Activated CD4-positive, CD25-positive, alpha-beta regulatory T cell treated with anti-CD3 and anti-CD28 coated beads, Interleukin-2, amount 50 U/mL, for 72 hours (primary cell): ENCODE measurements at places on chromosomes 13 and 19.

DNA sequence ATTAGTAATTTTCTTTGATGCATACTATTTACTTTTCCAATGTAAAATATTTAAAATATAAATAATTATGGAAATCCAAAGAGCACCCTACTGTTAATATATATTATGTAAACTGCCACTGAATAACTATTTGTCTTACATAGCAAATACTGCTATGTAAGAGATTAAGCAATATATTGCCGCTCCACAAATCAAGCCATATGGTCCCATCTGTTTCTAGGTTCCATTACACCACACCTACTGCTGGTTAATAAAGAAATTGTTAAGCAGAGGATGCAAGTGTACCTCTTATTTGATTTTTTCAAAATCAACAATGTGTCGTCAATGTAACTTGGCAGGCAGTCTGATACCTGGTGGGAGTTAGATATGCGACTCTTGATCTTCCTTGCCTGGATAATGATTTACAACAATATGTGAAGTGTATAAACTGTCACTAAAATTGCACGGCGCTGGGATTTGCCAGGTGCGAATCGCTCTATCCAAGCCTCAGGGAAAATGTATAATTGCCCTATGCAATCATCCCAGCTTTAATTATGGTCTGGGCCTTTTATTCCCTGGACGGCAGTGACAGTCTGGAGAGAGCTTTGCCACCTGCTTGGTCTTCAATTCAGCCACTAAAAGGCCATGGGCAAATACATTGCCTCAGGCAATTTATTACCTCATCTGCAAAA, 16.0 kb downstream of the SMAD9 start:
- DNase-seq = no peak

GRCh38 chr13:113143466-113144254, 14.8 kb upstream of the PROZ start:
- DNase-seq = no peak

- DNase-seq = no peak
These were observed 217.5 kb downstream of the ABCC4 start for GRCh38 chr13:95083758-95084157.

DNA sequence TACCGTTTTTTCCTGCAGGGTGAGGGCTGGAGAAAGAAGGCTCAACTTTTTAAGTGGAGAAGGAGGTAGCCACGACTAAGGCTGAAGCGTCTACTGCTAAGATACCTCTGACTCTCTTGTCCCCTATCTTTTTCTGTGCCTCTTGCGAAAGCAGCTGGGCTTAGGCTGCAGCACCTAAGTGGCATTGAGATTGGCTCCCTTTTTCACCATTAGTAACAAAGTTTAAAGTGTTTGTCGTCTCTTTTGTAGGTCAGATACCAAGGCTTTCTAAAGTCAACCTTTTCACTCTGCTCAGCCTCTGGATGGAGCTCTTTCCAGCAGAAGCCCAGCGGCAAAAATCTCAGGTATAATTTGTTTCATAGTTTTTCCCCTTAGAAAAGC, 887 bp downstream of the CDADC1 start:
- DNase-seq = no peak

- no peak for DNase-seq
These were observed 2.0 kb downstream of the NACC1 start for GRCh38 chr19:13120031-13120430.

- DNase-seq = no peak
These were observed 194.7 kb downstream of the B3GLCT start for GRCh38 chr13:31394506-31394905.

- no peak for DNase-seq
These were observed at the start of gene ELAVL3 for GRCh38 chr19:11480715-11481533. Gene ELAVL3, minus strand, starts transcription at chr19:11481046. Its CDS starts 438 bp downstream, at chr19:11480608.

DNA sequence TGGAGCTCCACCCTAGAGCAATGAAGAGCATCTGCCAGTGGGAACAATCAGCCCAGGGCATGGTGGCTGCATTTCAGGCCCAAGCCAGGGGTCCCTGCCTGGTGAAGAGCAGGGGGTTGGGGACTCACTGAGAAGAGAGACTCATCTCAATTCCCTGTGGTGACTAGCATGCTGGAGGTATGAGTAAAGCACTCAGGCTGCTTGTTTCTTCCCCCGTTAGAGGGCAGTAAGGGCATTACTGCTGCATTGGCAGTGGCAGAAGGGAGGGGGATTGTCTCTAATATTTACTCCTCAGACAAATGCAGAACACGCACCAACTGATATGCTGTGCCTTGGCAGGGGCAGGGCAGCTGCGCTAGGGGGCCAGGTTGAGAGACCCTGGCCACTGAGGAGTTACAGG, 329.1 kb downstream of the SLITRK5 start:
- no peak for DNase-seq

GRCh38 chr19:9323557-9323918, 441 bp upstream of the ZNF559 start:
- DNase-seq = peak; percentile 57

GRCh38 chr13:48535766-48536165, 2.9 kb upstream of the RCBTB2 start:
- no peak for DNase-seq

- DNase-seq = no peak
These were observed 310.6 kb downstream of the DCT start for GRCh38 chr13:94168783-94169453.

DNA sequence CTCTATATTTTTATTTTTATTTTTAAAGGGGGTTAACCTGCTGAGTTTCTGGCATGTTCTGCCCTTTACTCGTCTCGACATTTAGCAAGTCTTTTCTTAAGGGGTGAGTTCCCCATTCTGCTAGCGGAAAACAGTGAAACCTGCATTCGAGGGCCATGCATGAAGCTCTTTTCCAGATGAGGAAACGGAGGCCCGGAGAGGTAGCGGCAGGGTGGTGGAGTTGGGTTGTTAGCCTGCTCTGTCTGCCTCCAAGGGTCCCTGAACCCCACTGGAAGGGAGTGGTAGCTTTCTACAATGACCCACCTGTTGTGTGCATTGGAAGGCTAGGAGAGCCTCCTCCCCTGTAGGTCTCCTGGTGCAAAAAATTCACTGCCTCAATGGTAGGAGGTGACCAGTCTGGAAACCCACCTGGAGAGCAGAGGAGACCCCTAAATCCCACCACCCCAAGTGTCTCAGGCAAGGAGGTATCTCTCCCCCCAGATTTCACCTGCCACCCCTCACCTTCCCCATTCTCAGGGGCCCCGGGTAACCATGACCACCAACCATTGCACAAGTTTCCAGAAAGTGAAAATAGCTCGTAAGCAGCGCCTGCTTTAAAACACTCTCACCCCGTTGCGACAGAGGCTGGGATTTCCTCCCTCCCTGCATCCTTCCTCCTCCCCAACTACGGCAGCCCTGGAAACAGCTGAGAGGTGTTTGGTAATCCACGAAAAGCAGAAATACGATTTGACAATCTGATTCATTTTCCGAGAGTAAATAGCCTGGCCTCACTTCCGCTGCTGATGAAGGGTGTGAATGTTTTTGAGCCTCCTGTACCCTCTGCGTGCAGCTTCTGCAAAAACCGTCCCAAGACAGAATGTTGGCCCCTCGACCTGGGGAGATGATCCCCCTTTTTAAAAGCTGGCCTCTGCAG, 3.5 kb downstream of the KLF2 start:
- peak; percentile 38 for DNase-seq

- DNase-seq = no peak
These were observed 71.0 kb downstream of the SIPA1L3 start for GRCh38 chr19:37977992-37978391.

DNA sequence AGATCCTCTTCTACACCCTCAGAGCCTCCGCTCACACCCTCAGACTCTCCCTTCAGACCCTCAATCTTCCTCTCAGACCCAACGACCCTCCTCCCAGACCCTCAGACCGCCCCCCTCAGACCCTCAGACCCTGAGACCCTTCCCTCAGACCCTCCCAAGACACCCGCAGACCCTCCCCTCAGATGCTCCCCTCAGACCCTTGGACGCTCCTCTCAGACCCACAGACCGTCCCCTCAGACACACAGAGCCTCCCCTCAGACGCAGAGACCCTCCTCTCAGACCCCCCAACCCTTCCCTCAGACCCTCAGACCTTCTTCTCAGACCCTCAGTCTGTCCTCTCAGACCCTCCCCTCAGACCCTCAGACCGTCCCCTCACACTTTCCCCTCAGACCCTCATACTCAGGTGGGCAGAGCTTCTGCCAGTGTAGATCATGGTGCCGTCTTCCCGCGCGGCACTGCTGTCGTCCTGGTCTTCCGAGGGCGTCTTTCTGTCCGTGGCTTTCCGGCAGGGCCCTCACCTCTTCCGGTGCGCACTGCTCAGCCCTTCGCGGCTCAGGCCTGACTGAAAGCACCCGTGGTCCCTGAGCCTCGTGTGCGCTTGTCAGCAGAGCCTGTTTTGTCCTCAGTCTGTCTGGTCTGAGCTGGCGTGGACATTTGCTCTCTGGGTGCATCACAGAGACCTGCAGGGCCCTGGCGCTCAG, 18.9 kb upstream of the TFDP1 start:
- no peak for DNase-seq

DNA sequence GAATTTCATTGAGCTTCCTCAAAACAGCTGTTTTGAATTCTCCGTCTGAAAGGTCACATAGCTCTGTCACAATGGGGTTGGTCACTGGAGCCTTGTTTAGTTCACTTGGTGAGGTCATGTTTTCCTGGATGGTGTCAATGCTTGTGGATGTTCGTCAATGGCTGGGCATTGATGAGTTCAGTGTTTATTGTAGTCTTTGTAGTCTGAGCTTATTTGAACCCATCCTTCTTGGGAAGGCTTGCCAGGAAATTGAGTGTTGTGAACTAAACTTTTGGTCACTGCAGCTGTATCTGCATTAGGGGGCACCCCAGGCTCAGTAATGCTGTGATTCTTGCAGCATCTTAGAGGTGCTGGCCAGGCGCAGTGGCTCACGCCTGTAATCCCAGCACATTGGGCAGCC, 22.0 kb downstream of the BLOC1S3 start:
- DNase-seq = no peak

DNA sequence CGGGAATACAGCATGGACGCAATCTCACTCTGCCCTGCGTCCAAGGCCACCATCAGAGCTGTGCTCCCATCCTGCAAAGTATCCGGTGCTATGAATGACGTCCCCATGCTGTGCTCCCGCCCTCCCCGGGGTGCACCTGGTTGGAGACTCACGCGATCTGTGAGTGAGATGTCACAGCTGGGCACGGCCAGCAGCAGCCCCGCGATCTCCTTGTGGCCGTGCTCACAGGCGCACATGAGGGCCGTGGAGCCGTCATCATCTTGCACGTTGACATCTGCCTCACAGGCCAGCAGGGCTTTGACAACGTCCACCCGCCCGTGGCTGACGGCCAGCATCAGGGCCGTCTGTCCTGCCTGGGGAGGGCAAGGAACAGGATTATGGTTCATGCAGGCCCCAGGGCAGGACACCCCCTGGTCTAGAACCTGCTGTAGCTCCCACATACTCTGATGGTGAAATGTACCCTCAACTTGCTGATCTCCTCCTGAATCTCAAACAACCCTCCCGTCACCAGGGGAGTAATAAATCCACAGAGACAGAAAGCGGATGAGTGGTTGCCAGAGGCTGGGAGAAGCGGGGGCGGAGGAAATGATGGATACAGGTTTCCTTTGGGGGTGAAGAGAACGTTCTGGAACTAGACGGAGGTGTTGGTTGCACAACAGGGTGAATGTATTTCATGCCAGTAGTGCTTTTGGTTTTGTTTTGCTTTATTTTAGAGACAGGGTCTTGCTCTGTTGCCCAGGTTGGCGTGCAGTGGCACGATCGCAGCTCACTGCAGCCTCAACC, 14.5 kb upstream of the SPC24 start:
- no peak for DNase-seq

DNA sequence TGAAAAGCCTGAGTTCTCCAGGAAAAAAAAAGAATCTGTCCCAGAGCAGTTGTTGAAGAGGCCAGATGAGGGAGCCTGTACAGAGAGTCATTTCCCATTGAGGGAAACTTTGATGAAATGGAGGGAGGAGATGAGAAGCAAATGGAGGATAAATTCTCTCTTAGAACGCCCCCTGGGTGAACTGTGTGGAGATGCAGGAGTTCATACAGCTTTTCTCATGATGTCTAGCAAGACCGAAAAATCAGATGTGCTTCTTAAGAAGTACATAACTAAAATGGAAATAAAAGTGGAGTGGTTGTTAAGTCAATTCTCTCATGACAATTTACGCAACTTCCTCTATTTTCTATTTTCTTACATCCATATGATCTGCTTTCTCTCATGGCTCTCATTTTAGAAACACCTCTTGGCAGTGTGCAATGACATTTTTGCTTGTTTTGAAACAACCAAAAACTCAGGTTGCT, 1263.1 kb downstream of the PCDH9 start:
- DNase-seq = no peak

GRCh38 chr19:48997972-48998371, 4.3 kb downstream of the RUVBL2 start:
- peak; percentile 53 for DNase-seq

- DNase-seq = no peak
These were observed 66.2 kb downstream of the FOXO1 start for GRCh38 chr13:40600149-40600751.

- no peak for DNase-seq
These were observed 37.4 kb downstream of the LSM14A start for GRCh38 chr19:34209726-34210125.

DNA sequence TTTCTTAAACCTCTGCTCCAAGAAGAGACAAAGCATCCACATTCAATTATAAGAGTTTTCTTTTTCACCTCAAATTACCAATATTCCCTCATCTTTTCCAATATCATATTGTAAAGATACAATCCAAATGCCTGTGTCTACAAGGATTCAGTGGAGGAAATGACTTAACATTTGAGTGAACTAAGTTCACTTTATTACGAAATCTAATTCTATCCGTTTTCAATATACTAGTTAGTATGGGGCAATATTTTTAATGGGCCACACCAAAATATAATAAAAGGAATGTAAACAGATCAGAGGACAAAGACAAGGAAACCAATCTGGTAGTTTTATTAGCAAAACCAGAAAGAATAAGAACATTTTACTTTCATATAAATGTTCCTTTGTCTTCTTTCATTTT, 136.0 kb downstream of the DCLK1 start:
- DNase-seq = no peak

DNA sequence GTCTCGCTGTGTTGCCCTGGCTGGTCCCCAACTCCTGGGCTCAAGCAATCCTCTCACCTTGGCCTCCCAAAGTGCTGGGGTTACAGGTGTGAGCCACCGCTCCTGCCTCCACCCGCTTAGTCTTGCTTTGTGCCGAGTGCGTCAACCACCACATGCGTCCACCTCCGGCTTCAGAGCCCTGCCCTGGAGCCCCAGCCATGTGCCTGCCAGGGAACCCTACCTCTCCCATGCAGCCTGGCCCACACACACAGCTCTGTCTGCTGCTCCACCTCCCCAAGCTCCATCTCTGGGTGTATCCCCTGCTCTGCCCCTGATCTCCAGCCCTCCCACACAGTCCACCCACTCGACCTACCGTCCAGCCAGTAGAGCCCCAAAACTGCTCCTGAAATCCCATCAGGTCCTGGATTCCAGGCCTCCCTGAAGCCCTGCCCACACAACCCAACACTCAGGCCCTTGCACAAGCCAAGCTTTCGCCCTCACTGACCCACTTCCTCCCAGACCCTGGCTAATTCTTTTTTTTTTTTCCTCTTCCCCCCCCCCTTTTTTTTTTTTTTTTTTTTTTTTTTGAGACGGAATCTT, 9.6 kb downstream of the CYP2F1 start:
- DNase-seq = no peak

DNA sequence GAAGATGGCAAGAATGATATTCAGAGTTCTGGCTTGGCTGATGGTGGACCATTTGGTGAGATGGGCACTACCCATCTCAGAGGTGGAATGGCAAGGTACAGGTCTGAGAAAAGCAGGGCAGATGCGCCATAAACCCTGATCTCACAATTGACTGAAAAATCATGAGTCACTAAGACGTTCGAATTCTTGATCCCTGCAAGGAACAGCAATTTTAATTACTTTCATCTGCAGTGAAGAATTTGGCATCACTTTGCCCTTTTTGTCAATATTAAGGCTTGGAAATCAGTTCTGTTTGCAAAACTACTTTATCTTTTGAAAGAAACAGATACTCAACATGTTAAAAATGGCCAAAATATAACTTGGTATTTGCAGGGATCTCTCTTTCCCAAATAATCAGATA, 38.1 kb downstream of the HTR2A start:
- DNase-seq = no peak
